ENCODE measurements at places on chromosomes 5 and 9.

DNA sequence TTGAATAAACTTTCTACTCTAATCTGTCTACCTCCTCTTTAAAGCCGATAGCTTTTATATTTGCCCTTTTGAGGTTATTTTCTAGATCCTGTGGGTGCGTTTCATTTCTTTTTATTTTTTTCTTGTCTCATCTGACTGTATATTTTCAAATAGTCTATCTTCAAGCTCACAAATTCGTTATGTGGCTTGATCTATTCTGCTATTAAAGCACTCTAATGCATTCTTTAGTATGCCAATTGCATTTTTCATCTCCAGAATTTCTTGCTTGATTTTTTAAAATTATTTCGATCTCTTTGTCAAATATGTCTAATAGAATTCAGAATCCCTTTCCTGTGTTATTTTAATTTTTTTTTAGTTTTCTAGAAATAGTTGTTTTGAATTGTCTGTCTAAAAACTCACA, 172.4 kb downstream of the CYLC2 start:
- DNase-seq, result no peak

DNA sequence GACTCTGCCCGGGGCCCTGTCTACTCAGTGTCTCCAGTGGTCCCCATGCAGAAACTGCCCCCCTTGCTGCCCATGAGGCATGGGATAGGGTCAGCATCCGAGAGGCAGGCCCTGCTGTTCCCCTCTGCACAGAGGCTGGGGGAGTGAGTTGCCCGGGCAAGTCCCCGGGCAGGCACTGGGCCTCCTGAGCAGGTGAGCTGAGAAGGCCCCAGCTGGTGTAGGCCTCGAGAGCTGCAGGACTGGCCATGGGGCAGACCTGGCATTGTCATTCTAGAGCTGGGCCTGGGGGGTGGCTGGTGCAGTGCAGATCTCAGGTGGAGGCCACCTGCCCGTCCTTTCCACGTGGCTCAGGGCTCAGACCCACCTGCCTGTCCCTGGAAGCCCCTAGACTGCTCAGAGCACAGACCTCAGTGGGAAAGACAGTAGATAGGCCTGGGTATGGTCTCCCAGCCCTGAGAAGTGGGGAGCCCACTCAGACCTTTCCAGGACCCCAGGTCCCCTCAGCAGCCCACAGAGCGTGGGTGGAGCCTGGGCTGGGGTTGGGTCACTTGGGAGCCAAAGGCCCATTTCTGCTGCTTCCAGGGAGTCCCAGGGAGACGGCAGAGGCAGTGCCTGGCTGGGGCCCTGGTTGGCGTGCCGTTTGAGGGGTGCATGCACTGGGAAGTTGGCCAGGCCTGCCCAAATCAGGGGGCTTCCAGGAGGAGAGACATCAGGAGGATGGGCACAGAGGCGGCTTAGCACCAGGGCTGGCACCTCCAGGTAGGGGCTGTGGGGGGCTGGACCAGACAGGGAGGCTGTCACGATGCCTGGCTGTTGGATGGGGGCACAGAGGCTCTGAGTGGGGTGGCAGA, 4.8 kb upstream of the NOTCH1 start:
- DNase-seq, result no peak

- peak; percentile 42 for DNase-seq
These were observed 62.8 kb upstream of the FCN1 start for GRCh38 chr9:134980516-134980915.

- no peak for DNase-seq
These were observed 61.6 kb downstream of the NSG2 start for GRCh38 chr5:174106997-174107655.

- DNase-seq, result no peak
These were observed 388.9 kb downstream of the HTR1A start for GRCh38 chr5:63573380-63573779.

DNA sequence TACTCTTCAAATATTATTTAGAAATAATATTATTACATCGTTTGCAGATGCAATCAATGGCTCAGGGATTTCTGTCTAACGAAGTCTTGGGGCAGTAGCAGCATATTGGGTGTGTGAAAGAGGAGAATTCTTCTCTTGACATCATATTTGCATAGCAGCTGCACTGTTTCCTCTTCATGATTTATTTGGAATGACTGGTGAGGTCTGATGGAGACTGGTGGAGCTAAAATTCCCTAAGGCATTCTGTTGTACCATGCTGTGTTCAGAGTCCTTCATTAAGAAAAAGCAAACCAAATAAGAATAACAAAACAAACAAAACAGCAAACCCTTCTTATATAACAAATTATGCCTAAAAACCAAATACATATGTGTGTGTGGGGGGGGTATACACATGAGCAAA, 177.6 kb downstream of the DIRAS2 start:
- no peak for DNase-seq

GRCh38 chr9:93218671-93219420, 34.9 kb downstream of the WNK2 start:
- DNase-seq, result peak; percentile 22

DNA sequence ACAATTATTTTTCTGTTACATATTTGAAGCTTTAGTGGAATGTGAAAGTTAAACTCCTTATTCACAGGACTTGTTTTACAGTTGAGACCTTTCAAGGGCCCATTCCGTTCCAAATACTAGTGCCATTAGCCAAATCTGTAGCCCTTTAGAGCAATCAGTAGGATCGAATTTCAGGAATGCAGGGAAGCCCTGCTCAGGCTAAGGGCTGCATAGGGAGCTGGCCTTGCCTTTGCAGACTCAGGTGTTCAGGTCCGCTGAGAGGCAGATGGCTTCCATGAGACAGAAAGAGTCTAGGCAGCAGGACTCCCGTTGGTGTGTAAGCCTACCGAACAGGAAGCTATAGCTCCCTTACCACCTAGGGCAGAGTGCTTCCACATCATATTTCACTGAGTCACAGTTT, 150.1 kb upstream of the SLC27A6 start:
- DNase-seq, result no peak

All from posterior cingulate gyrus (tissue), 11 donors.